ENCODE measurements at places on chromosomes 7 and 10.

- DNase-seq = peak; percentile 74
Observed at GRCh38 chr10:28997734-28998133, 291.1 kb upstream of the LYZL1 start.

GRCh38 chr10:76871697-76872295 is 765.8 kb downstream of the KCNMA1 start:
- no peak for DNase-seq

DNA sequence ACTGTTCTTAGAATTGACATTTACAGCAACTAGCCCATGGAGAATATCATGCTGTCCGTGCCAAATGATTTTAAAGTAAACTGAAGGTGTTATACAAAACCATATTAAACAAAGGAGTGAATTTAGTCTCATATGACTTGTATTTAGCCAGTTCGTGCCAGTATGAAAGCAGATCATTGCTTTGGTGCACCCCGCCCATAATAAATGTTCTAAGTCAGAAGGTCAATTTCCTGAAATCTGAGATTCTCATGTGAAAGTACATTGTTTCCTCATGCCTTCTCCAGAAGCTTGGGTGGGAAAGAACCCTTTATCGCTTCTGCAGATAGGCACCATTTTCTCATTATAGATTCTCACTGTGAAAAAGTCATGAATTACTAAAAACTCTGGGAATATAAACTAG is 106.4 kb downstream of the CAMK1D start:
- DNase-seq = peak; percentile 43

- DNase-seq = no peak
Observed at GRCh38 chr10:101561068-101561915, 26.8 kb downstream of the POLL start.

- no peak for DNase-seq
Observed at GRCh38 chr10:48671914-48672595, 12.6 kb upstream of the WDFY4 start.

DNA sequence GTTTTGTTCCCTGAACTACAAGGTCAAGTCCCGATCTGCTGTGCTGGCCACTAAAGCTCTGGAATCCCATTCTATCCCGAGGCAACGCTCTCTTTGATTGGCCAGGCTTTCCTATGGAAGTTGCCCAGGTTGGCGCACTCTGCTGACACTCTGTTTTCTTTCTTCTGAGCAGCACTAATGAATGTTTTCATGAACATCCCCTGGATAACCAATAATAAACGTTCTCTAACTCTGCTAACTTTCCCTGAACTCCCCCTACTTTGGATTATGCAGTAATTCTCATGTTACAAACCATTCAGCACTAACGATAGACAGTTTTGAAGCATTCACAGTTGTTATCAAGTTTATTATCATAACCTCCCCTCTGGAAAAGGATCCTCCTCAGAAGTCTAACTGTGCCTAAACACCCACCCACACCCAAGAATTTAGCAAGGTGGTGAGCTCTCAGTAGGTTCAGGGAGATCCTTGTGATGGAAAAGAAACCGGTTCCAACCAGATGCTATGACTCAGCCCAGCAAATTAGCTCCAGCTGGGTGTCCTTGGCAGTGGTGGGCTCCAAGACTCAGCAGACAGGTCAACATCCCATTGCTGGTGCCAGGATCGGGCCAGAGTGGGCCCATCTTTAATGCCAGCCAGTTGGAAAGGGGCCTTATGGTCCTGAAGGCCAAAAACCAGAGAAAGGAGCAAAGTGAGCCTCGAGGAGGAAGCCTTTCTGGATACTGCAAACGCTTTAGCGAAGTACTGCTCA is 68.4 kb downstream of the CREB3L2 start:
- peak; percentile 82 for DNase-seq

GRCh38 chr7:120060281-120060680 is 212.7 kb upstream of the KCND2 start:
- DNase-seq = peak; percentile 63

GRCh38 chr10:127196282-127197153 is at the start of gene INSYN2A:
Gene INSYN2A (minus strand): TSS chr10:127196591. CDS start chr10:127176395, 20,196 bp downstream.
- DNase-seq = peak; percentile 51

- DNase-seq = no peak
Observed at GRCh38 chr7:99672573-99672972, 7.2 kb downstream of the CYP3A5 start.

GRCh38 chr7:120838281-120838682 is 19.7 kb downstream of the TSPAN12 start:
- DNase-seq = no peak

GRCh38 chr10:35822316-35822715 is 180.2 kb upstream of the FZD8 start:
- peak; percentile 41 for DNase-seq

DNA sequence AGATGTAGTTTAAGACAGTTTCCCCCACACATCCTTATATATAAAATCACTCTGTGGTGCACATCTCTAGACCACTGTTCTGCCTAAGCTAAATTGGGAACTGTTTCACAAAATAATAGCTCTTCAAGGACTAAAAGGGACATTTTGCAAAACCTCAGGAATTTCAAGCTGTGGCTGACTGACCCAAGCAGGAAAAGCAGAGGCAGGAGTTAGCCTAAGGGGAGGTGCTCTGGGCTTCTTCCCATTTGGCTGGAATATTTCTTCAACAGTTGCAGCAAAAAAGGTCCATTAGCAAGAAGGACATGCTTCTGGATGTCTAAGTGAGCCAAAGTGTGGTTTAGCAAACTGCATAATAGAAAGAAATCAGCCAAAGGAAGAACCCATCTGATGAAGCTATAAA is 551.2 kb upstream of the ANKRD30A start:
- peak; percentile 9 for DNase-seq

GRCh38 chr7:158461824-158462223 is 125.8 kb downstream of the PTPRN2 start:
- no peak for DNase-seq

DNA sequence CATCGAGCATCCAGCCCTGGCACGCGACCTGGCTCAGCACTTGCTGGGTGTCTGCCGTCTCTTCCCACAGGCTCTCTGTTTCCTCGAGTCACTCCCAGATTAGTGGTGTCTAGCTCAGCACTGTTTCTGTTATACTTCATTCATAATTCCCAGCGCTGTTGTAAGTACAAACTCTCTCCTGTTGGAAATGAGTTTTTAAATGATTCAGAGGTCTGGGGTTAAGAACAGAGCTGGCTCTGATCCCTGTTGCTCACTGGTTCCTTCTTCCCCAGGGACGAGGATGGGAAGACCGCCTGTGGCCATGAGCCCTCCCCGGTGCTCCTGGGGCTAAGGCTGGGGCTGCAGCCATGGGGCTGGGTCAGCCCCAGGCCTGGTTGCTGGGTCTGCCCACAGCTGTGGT is 17.3 kb upstream of the C10orf95 start:
- no peak for DNase-seq

- DNase-seq = no peak
Observed at GRCh38 chr7:131816391-131817007, 260.1 kb upstream of the PODXL start.

DNA sequence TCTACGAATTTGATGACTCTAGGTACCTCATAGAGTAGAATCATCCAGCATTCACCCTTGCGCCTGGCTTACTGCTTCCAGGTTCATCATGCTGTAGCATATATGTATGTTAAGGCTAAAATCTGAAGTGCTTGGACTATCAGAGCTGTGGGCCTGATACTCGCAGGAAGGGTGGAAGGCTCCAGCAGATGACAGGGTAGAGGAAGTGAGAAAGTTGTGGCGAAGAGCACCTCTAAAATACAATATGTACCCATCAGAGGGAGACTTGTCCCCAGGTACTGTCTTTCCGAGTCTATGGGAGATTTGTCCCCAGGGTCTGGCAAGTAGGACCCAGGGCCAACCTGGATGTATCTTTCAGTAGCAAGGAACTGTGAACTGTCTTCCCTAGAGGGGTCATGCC is 48.1 kb upstream of the PLEKHA1 start:
- no peak for DNase-seq

GRCh38 chr10:33111488-33112051 is 153.5 kb upstream of the ITGB1 start:
- DNase-seq = no peak

DNA sequence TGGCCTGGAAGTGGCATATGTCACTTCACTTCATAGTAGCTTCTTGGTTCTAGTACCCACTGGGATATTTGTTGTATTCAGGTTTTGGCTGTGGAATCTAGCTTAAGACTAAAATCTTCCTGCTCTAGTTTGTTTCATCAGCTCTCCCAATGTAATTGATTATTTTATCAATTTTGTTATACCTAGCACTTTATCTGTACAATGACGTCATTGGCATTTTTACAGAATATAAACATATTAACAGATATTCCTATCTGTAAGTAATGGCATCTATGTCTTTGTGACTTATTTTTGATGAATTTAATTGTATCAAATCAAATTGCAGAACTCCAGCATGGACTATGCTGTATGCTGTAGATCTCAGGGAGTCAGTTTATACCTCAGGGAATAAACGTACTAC is 19.7 kb downstream of the KIAA1217 start:
- DNase-seq = no peak

All from iris pigment epithelial cell (primary cell).